Type B pancreatic cell (in vitro differentiated cells): ENCODE measurements at places on chromosomes 1 and 21. TPM values are rescaled to one million over a fixed set of nuclear protein-coding genes. Genes with fewer than 3 reads are reported as not detected.

DNA sequence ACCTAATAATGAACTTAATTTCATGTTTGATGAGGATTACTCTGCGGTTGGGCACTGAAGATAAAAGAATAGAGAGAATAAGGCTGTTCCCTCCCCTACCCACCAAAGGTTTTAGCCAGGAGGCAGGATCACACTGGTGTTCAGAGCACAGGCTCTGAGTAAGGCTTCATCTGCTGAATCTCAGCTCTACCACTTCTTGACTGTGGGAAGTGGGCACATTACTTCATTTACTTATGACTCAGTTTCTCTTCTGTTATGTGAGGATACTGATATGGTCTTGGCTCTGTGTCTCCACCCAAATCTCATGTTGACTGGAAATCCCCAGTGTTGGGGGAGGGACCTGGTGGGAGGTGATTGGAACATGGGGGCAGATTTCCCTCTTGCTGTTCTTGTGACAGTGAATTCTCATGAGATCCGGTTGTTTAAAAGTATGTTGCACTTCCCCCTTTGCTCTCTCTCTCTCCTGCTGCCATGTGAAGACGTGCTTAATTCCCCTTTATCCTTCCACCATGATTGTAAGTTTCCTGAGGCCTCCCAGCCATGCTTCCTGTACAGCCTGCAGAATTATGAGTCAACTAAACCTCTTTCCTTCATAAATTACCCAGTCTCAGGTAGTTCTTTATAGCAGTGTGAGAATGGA is 79.7 kb downstream of the SMYD2 start:
- DNase-seq: no peak

The KDF1 gene
- 12.2 and 26.9 TPM in 2 replicates for total RNA-seq

- DNase-seq: no peak
These were observed 92.1 kb downstream of the PTPRC start for GRCh38 chr1:198730952-198731351.

The DMBX1 gene
- total RNA-seq: 0.10 TPM in 1 of 2 replicates, not detected in the other

DNA sequence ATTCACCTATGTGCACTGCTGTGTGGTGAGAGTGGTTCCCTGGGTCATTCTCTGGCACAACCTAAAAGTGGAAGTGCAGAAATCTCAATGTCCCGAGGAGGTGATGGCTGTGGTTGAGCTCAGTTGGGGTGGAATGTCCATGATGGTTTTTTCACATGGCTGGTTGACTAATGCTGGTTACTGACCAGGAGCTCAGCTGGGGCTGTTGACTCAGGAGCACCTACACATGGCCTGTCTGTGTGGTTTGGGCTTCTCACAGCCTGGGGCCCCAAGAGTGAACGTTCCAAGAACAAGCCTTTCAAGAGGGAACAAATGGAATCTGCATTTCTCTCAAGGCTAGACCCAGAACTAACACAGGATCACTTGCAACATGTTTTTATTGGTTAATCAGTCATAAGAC is 6.4 kb upstream of the KANK4 start:
- no peak for DNase-seq
